T-helper 9 cell (primary cell): ENCODE measurements at places on chromosomes 5 and 9.

DNA sequence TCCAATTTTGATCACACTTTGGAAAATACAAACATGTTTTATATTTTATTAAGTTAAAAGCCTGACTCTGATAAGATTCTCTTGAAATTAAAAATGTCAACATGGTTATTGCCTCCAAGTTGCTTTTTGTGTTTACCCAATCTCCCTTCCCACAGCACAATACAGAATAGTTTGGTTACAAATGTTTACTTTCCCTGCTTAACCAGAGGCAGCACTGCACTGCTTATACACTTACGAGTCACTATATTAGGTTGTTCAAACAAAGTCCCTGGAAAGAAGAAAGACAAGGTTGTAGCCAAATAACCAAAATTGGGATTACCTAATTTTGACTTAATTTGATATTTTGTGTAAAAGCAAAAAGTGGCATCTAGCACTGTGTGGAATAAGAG, 25.9 kb downstream of the SRFBP1 start:
- no peak for DNase-seq

GRCh38 chr5:178524093-178524882, 65.9 kb downstream of the COL23A1 start:
- no peak for DNase-seq

DNA sequence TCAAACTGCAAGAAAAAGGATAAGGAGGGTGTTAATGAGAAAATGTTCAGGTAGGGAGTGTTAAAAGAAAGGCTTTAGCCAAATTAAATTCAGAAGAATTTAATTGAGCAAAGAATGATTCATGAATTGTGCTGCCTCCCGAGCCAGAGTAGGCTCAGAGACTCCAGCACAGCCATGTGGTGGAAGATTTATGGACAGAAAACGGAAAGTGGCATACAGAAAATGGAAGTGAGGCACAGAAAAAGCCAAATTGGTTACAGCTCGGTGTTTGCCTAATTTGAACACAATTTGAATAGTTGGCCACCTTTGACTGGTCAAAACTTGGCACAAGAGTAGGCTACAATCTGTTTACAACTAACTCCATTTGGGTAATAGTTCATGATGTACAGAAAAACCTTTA, 9.6 kb upstream of the SLC30A5 start:
- no peak for DNase-seq

GRCh38 chr5:74251141-74252035, 389.1 kb downstream of the ENC1 start:
- DNase-seq, result no peak

GRCh38 chr5:38613490-38613889, 57.0 kb upstream of the LIFR start:
- DNase-seq, result no peak

DNA sequence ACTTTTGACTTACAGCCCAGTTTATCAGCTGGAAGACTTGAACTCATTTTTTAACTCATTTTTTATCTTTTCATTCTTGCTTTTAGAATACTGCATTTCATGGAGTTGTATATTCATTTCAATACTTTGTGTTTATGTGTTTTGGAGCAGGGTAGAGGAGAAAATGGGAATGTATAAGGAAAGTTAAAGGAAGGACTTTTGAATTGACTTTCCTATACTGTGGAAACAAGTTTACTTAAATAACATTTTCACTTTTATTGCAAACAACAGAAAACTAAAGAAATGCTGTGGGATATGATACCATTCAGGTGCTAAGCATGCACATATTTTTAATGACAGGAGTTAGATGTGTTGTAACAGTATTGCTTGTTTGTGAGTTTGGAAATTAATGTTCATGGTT, 11.7 kb downstream of the NIPBL start:
- no peak for DNase-seq

DNA sequence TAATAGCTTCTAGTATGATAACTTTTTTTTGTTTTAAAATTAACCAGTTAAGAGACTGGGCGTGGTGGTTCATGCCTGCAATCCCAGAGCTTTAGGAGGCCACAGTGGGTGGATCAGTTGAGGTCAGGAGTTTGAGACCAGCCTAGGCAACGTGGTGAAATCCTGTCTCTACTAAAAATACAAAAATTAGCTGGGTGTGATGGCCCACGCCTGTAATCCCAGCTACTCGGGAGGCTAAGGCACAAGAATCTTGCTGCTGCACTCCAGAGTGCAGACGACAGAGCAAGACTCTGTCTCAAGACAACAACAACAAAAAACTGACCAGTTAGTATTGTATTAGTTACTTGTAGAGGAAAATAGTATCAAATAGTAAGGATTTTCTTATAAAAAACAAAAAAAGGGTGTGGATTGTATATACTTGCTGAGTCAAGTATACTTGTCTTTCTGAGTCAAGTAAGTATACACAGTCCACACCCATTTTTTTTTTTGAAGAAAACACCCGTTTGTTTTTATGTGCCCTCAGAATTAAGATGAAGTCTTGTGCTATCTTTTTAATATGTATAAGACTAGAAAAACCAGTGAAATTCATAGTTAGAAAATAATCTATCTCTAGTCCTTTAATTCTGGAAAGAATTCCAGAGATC, 25.3 kb downstream of the UBAP1 start:
- DNase-seq, result no peak

GRCh38 chr5:58460002-58460731, at the start of gene PLK2:
TSS of gene PLK2 (minus strand) at chr5:58460086. CDS start at chr5:58459959, 127 bp downstream.
- DNase-seq, result peak; percentile 93

DNA sequence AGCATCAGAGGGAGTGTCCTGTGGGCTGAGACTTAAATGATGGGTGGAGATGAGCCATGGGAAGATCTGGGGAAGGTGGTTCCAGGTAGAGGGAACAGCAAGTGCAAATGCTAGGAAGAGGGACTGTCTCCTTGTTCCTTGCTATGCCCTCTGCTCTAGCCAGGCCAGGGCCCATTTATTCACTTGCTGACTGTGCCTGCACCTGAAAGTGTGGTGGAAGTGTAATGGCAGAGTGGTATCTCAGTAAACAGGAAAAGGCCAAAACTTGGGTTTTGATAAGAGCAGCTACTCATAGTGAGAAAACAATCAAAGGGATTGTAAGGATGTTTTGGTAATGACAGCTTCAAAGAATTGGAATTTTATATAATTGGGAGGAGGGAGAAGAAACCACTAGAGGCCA, 32.4 kb downstream of the TLE4 start:
- no peak for DNase-seq

DNA sequence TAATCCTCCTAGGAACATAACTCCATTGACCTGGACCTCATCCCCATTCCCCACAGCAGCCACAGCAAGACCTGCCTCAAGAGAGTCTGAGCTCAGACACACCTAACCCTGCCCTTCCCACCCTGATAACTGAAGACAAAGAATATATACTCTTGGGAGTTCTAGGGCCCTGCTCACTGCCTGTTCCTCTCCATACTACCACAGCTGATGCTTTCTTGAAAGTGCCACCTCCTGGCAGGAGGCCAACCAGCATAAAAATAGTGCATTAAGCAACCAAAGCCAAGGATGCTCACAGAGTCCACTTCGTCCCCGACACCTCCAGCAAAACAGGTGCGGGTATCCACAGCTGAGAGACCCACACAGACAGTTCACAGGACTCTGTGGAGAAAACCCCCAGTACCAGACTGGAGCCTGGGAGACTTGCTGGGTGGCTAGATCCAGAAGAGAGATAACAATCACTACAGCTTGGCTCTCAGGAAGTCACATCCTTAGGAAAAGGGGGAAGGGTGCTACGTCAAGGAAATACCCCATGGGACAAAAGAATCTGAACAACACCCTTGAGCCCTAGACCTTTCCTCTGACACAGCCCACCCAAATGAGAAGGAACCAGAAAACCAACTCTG, 23.5 kb downstream of the FAM114A2 start:
- no peak for DNase-seq

GRCh38 chr5:166909926-166910325, 1381.5 kb upstream of the WWC1 start:
- DNase-seq, result no peak

GRCh38 chr5:127885176-127885575, 182.0 kb downstream of the CCDC192 start:
- DNase-seq, result no peak

- DNase-seq, result no peak
Observed at GRCh38 chr5:112232667-112233066, 186.4 kb downstream of the EPB41L4A start.

DNA sequence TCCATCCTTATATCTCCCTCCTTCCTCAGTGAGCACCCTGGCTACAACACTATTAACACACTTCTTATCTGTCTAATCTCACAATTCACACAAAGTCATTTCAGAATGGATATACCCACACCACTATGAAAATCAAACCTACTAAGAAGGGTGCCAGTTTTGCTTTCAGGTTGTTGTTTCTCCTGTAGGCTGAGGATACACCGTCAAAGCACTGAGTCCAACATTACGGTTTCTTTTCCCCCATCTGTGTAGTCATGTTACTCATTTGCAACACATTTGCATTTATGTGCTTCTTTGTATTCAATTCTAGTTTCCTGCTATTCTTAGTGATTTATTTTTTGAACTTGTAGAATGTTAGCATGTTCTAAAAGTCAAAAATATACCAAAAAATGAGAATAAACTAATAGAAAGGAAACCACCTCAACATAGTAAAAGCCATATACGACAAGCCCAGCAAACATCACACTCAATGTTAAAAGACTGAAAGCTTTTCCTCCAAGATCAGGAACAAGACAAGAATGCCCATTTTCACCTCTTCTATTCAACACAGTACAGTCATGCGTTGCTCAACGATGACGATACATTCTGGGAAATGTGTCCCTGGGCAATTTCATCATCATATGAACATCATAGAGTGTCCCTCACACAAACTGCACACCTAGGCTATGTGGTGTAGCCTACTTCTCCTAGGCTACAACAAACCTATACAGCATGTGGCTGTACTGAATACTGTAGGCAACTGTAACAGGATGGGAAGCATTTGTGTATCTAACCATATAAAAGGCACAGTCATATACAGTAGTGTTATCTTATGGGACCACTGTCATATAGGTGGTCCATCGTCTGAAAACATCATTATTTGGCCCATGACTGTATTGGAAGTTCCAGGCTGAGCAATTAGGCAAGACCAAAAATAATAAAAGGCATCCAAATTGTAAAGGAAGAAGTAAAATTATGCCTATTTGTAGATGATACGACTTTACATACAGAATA, 6.3 kb downstream of the ROR2 start:
- no peak for DNase-seq

DNA sequence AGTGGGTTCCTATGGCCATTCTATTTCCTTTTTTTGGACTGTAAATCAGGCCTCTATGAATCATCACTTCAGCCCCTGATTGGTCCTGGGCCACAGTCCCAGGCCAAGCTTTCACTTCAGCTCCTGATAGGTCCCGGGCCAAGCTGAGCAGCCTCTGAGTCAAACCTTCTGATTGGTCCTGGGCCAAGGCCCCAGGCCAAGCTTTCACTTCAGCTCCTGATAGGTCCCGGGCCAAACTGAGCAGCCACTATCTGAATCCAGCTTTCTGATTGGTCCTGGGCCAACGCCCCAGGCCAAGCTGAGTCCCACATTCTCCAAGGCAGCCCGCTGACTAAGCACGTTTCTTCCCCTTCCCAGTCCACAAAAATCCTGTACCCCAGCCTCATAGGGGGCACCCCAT, 1972.9 kb upstream of the ACO1 start:
- no peak for DNase-seq

GRCh38 chr5:111060169-111060568, 11.3 kb upstream of the TSLP start:
- DNase-seq, result no peak

GRCh38 chr9:134384811-134385479, 58.7 kb downstream of the RXRA start:
- no peak for DNase-seq

DNA sequence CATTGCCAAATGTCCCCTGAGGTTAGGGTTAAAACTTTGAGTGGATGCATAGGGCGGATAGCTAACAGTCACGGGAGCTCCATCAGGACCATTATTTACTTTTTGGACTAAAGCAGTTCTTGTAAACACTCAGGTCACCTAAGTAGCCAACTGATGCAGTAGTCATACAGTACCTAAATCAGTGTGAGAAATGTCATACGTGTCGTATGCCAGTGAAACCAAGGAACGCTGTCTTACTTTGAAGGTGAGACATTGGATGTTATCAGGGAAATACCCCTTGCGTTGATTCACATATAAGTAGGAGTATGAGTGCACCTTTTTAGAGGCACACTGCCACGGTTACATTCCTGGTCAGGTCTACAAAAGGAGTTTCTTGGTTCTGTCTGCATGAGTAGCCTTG, 101.9 kb downstream of the LNPEP start:
- DNase-seq, result no peak

DNA sequence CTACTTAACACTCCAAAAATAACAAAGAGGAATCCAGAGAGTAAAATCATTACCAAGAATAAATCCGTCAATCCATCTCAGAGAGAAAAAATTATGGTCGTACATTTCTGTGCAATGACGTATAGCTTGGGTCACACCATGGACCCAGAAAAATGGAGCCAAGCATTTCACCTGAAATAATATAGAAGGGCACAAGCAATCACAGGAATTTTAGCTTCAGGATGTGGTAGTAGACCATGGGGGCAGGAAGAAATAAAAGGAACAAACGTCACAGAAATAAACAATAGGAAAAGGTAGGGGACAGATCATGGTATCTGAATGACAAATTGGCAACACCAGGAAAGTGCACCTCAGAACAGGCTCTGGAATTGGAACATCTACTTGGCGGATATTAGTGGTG, 231.0 kb downstream of the PLK2 start:
- no peak for DNase-seq

- no peak for DNase-seq
Observed at GRCh38 chr5:161372682-161373344, 173.7 kb downstream of the GABRB2 start.

GRCh38 chr9:110129425-110129824, 78.5 kb downstream of the C9orf152 start:
- no peak for DNase-seq

- no peak for DNase-seq
Observed at GRCh38 chr5:129454461-129454860, 5.6 kb upstream of the ADAMTS19 start.

- no peak for DNase-seq
Observed at GRCh38 chr5:169753795-169754194, 116.7 kb downstream of the DOCK2 start.

- no peak for DNase-seq
Observed at GRCh38 chr5:57176350-57176857, 2.5 kb downstream of the GPBP1 start.

- DNase-seq, result no peak
Observed at GRCh38 chr5:178476531-178476930, 113.7 kb downstream of the COL23A1 start.

DNA sequence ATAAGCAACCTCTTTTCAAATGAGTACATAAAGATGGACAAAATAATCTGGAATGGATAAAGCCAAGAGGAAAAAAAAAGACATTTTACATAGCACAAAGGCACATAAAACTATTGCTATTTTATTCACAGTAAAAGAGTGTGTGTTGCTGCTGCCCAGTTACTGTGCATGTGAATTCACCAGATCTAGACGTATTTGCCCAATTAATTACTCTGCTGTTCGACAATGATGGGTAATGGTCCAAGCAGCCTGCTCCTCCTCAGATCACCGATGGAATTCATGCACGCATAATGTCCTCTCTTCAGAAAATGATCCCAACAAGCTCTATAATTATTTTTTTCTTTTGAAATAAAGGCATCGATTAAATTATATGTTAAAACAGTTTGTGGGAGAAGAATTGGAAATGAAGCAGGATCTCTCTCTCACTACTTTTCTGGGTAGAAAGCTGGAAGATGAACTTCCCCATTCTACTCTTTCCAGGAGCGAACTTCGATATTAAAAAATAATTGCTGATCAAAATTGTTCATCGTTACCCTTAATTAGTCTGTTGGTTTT, 357.4 kb upstream of the CCNH start:
- DNase-seq, result no peak

- DNase-seq, result no peak
Observed at GRCh38 chr9:95513711-95514110, 3.1 kb downstream of the PTCH1 start.
